MCF 10A (cell line): ENCODE measurements at places on chromosomes 7 and 10.

DNA sequence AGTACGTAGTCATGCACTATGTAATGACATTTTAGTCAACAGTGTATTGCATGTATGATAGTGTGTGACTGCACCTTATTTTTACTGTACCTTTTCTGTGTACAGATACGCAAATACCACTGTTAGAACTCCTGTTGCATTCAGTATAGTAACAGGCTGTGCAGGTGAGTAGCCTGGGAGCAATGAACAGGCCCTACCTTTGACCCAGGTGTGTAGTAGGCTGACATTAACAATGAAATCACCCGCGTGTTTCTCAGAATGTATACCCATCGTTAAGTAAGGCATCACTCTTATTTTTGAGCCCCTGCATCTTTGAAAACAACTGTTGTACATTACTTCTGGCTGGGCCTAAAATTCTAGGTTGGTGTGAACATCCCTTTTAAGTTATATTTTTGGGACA lies 41.6 kb downstream of the DAGLB start:
- no peak for DNase-seq

DNA sequence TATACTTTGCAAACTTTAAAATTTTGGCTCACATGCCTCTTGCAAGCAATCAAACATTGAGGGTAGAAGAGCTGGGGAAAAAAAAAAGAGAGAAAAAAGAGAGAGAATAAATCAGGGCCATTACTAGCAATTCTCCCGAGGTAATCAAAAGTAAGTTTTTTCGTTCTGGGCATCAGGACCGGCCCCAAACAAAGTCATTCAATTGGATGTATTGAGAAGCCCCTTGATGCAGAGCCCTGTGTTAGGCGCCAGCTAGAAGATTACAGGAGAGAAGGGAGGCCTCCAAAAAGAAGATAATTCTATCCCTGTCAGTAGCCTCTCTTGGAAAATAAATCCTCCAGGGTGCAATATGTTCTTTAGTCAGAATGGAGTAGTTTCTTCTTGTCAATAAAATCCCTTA lies 2.2 kb upstream of the CTNNA3 start:
- no peak for DNase-seq

- DNase-seq, result no peak
These were observed 345.0 kb upstream of the KLF6 start for GRCh38 chr10:4129866-4130477.

GRCh38 chr10:99784016-99784726 lies 1.7 kb downstream of the ABCC2 start:
- peak; percentile 83 for DNase-seq

GRCh38 chr10:84681781-84682180 lies 353.4 kb downstream of the CCSER2 start:
- no peak for DNase-seq

DNA sequence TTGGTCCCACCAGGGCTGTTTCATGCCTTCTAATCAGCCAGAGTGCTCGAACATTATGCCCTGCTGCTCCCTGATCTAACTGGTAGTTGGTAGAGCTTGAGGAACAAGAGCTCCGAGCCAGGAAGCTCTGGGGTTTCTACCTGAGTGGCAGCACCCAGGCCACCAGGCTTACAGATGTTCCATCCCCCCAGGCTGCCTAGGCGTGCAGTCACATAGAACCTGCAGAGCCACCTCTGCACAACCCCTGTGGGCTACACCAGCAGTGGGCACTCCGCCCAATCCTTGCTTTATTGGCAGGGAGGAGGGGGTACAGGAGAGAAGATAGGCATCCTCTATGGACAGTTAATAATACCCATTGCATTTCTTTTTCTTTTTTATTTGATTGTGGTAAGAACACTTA lies 21.8 kb downstream of the MAP3K8 start:
- DNase-seq, result no peak

DNA sequence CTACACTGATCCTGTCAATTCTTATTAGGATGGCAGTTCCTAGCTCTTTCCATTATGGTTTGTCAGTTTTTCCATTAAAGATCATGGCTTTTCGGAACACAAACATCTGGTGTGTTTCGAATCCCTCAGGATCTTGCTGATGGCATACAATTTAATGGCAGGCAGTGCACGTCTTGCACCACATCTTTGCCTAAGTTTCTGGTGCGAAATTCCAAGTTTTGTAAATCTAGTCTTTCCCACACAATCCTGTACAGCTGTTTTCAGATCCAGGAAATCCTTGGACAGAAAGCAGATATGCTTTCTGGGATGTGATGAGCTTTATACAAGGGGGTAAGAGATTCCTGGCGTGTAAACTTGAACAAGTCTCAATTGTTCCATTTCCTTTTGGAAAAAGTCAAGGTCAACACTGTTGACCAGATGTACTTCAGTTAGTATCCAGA lies 224.3 kb upstream of the PHYHIPL start:
- DNase-seq, result no peak

DNA sequence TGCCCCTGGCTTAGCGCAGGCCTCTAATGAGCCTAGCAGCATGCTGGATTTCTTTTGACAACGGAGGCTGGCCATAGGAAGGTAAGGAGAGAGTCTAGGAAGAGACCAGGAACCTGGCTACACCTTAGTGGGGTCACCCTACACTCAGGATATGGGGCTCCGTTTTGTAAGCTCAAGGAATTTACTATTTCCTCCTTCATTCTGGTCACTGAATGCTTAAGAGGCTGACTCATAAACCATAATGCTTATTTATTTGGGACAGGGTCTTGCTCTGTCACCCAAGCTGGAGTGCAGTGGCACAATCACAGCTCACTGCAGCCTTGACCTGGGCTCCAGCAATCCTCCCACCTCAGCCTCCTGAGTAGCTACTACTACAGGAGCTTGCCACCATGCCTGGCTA lies 38.4 kb downstream of the CARD11 start:
- no peak for DNase-seq

DNA sequence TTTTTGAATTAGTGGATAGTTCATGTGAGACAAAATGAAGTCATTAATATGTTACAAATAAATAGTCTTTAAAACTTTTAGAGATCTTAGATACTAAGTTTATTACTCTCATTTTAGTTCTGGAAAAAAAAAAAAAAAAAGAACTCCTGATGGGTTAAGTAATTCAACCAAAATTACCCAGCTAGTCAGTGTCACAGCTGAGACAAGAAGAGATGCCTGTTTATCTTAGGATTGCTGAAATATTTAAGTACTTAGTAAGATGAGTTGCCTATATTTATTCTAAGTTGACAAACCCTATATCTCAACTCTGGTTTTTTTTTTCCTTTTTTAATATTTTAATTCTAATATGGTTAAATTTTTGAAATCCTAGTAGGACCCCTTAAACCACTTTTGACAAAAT lies 781.0 kb upstream of the LRRN3 start:
- no peak for DNase-seq

GRCh38 chr10:125087897-125088215 lies 72.5 kb downstream of the CTBP2 start:
- DNase-seq, result no peak

GRCh38 chr7:100091411-100092181 lies 2.8 kb downstream of the COPS6 start:
- no peak for DNase-seq

- no peak for DNase-seq
These were observed 261.3 kb upstream of the PCDH15 start for GRCh38 chr10:55062349-55062748.

- DNase-seq, result no peak
These were observed 33.2 kb downstream of the ABCC2 start for GRCh38 chr10:99815621-99816020.

DNA sequence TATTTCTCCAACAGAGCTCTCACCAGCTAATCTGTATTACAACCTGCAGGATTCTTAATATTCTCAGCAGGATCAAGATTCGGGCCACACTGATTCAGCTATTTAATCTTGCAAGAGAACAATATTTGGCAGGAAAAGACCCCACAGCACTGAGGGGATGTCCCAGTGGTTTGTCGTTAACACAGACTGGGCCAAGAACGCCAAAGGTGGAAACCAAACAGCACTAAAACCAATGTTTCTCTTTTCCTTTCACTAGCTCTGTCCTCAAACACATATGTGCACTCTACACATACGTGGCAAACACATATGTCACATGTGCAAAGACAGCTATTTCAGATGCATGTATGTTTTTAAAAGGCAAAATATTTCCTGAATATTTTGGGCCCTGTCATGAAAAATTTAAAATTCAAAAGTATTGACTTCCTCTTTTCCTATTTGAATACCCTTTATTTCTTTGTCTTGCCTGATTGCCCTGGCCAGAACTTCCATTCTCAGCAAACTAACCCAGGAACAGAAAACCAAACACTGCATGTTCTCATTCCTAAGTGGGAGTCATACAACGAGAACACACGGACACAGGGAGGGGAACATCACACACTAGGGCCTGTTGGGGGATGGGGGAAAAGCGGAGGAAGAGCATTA lies 51.7 kb upstream of the NEBL start:
- no peak for DNase-seq

DNA sequence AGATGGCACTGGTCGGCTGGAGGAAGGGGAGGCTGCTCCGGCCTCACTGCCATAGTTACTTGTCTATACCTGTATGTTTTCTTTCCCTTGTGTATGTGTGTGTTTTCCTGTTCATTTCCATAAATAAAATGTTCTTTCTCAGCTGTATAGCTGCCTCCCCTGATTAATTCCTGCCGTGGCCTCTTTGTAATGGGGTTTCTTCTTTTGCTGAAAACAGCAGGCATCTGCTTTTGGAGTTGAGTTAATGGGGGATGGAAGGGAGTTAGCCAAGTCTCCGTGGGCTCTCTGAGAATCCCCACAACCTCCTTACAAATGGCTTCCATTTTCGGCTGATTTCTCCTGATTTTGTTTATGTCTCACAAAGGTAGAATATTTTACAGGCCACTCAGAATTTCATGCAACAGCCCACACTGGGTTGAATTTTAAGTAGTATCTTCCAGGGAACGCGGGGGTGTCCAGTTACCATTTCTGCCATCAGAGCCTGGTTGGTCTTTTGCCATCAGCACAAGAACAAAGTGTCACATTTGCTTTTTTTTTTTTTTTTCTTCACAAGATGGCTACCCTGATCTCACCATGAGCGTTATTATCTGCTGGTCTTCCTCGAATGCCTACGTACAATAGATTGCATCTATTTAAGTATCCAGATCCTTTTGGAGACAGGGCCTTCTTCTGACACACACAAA lies 88.1 kb upstream of the NRP1 start:
- DNase-seq, result no peak

DNA sequence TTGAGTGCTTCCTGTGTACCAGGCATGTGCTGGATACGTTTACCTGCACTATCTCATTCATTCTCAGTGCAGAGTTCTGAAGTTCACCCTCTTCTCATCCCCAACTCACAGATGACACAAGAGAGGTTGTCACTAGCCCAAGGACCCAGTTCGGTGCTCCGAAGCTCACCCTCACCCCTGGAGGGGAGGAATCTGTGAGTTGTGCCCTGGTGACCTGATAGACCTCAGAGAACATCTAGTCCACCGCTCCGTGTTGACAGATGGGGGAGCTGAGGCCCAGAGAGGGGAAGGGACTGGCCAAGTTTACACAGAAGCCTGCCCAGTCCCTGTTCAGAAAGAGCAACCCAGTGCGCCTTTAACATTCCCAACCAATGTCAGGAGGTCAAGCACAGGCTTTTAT lies 44.8 kb upstream of the EMX2 start:
- DNase-seq, result no peak

GRCh38 chr7:204326-204725 lies 12.0 kb downstream of the FAM20C start:
- DNase-seq, result no peak

DNA sequence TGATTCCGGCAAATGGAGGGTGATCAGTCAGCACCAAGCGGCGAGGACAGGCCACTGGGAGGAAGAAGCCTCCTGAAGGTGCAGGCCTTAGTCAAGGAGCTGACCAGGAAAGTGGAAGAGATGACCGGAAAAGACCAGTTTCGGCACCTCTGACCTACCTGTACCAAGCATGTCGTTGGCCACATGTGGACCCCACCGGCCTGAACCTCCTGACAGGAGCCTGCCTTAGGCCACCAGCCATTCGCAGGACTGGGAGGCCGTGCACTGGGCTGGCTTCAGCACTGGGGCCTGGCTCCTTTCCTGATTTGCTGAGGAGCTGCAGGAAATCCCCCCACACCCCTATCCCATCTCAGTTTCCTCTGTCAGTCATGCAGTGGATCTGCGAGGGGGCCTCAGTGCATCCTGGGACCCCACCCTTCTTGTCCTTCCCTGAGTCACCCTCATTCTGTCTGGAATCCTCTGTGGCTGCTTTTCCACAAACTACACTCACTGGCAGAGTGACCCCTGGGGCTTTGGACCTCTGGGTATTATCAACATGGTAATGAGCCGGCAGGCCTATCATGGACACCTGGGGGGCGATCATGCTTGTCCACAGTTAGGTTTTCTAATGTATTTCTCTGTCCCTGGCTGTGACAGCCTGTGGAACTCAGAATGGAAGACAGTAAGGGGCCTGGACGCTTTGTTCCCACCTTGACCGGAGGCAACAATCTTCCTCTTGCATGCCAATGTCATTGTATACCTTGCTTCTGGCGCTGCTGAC lies 33.0 kb downstream of the RAMP3 start:
- DNase-seq, result no peak

GRCh38 chr10:121844537-121844936 lies 83.3 kb downstream of the ATE1 start:
- no peak for DNase-seq

- DNase-seq, result peak; percentile 74
These were observed 13.1 kb downstream of the STX1A start for GRCh38 chr7:73706126-73707044.

DNA sequence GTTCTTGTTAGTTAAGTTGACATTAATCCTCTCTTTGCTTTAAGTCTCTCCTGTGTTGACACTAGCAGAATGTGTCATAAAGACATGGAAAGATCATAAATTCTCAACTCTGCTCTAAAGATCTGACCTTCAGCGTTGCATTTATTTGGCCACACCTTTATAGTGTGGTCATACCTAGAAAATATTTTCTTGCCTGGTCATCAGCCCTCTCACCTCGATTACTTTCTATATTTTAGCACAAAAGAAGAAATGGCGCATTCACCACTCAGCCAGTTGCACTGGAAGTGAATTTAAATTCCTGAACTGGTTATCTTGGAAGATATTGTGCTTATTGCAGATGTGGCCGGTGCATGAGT lies 96.7 kb upstream of the PDCD4 start:
- peak; percentile 32 for DNase-seq

GRCh38 chr7:25959168-25959734 lies 192.7 kb upstream of the NFE2L3 start:
- DNase-seq, result no peak

- no peak for DNase-seq
These were observed 35.9 kb upstream of the POT1 start for GRCh38 chr7:124965553-124965952.

- DNase-seq, result no peak
These were observed 160.0 kb upstream of the INSYN2A start for GRCh38 chr10:127356360-127356759.

DNA sequence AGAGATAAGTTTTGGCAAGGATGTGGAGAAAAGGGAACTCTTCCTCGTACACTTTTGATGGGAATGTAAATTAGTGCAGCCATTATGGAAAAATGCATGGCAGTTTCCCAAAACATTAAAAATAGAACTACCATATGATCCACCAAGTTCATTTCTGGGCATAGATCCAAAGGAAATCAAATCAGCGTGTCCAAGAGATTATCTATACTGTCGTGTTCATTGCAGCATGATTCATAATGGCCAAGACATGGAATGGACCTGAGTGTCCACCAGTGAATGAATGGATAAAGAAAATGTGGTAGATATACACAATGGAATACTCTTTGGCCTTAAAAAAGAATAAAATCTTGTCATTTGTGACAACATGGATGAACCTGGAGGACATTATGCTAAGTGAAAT lies 70.3 kb upstream of the RSU1 start:
- peak; percentile 44 for DNase-seq

- DNase-seq, result no peak
These were observed 36.6 kb downstream of the ABI1 start for GRCh38 chr10:26824015-26824690.

GRCh38 chr7:132368246-132368900 lies 207.9 kb downstream of the PLXNA4 start:
- DNase-seq, result no peak
